ENCODE measurements at places on chromosomes 7 and 10.

- DNase-seq, result peak; percentile 71
These were observed 144.5 kb downstream of the PPP1R3A start for GRCh38 chr7:113774182-113774807.

- DNase-seq, result no peak
These were observed 14.8 kb downstream of the OGDHL start for GRCh38 chr10:49747303-49747646.

DNA sequence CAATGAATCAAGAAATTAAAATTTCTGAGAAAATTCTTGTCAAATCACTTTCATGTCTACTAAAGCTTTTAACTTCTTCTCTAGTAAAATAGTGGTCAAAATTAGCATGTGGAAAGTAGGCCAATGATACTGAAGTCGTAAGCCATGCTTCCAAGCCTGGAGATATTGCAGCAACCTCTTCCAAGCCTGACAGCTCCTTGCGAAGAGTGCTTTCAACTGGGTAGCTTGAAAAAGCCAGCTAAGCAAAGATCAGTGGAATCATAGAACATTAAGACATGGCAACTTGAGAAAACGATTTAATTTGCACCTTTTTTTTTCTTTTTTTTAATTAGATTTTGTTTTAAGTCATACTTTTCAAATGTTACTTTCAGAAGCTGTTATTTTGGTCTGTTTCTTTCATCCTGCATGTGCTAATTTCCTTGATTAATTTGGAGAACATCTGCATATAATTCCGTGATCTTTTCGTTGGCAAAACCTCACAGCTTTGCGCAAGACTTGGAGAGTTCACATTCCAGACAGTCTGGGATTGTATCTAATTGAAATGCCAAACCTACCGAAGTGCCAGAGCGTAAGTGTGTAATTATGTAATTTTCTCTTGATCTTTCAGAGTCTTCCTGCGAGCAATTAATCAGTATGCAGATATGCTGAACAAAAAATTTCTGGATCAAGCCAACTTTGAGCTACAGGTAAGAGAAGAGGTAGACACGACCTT is 142.2 kb upstream of the INSYN2A start:
- DNase-seq, result no peak

- DNase-seq, result no peak
These were observed 771.2 kb downstream of the NXPH1 start for GRCh38 chr7:9204571-9204970.

DNA sequence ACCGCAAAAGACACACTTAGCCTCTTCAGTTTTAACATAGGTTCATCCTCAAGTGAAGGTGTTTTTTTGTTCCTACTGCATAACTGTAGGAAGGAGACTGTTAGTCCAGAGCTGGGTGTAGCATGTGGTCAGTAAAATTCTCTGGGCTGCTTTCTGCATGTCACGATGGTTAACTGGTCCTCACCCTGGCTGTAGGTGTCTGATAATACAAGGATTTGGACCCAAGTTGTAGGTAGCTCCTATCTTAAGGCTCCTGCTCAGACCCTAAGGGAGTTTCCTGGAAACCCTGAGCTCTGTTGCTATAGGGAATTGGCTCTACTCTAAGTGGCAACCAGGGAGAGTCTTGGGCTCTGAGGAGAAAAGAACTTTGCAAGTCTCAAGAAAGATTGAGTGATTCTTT is 112.9 kb downstream of the SAMD9 start:
- DNase-seq, result no peak

GRCh38 chr7:43248961-43249822 is 136.7 kb downstream of the HECW1 start:
- no peak for DNase-seq

- peak; percentile 2 for DNase-seq
These were observed 135.3 kb upstream of the FAM3C start for GRCh38 chr7:121531175-121532070.

GRCh38 chr7:43220742-43221141 is 108.3 kb downstream of the HECW1 start:
- no peak for DNase-seq

DNA sequence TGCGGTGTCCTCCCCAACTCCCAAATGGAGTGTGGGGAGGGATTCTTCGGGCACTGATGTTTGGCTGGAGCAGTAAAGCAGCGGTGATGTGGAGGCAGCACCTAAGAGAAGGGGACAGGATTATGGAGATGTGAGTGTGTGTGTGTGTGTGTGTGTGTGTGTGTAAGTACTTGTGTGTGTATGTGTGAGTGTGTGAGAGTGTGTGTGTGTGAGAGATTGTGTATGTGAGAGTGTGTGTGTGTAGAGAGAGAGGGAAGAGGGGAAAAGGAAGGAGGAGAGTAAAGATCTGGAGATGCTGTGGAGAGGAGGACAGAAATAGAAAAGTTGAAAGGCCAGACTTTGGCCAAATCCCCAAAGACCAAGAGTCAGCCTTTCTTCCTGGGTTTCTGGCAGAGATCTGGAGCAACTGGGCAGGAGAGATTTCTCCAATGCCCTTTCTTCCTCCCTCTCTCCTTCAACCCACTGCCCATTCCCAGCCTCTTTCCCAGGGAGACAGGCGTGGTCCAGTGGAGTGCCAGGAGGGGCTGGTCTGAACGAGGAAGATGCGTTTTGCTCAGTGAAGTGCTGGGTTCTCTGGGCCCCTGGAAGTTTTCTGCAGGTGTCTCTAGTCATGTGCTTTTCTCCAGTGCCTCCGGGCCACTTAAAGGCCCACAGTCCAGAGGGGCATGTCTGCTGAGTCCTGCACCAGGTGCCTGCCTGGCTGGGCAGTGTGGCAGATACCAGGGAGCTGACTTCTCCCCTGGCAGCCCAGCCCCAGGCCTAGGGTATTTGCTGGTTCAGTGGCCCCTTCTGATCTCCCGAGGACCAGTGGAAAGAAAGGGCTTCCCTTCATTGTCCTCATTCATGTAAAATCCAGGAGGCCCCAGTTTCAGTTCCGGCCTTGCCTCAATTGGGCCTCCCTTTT is 60.5 kb downstream of the HK1 start:
- DNase-seq, result no peak

- DNase-seq, result no peak
These were observed 342.8 kb downstream of the DNAJB6 start for GRCh38 chr7:157679607-157680006.

DNA sequence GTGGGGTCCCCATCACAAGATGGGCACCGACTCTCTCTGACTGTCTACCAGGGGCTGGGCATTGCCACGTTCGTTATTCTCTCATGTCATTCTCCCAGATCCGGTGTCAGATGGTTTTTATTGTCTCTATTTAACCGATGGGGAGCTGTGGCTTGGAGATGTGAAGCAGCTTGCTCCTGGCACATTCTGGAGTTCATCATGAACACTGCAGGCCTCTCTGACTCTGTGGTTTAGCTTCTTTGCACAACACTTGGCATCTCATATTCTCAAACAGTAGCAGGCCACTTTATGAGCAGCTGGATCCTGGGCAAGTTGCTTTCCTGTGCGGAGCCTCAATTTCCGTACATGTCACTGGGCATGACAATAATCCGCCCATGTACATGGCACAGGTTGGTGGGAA is 119.9 kb downstream of the LRRC18 start:
- no peak for DNase-seq

Measured in endothelial cell of umbilical vein (primary cell).